ENCODE measurements at places on chromosomes 1 and 21.
A peak's percentile ranks its signal among the peaks of the same experiment; 100 is the strongest.

DNA sequence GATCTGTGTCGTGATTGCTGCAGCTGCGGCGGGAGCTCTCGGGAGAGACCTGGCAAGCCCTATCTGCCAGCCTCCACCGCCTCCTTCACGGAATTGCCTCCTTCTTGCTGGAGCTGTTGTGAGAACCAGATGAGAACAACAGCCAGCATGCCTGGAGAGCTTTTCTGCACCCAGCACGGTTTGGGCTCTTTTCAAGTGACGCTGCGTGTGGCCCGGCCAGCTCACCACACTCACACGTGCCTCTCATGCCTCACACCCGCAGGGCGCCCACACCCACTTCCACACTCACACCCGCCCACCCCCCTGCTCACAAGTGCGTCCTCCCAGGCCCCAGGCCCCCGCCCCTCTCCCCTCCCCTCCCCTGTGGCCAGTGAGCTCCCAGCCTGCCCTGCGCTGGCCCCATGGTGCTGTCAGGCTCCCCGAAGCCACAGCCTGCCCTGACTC, 135.7 kb upstream of the RUNX3 start:
- no peak for DNase-seq

DNA sequence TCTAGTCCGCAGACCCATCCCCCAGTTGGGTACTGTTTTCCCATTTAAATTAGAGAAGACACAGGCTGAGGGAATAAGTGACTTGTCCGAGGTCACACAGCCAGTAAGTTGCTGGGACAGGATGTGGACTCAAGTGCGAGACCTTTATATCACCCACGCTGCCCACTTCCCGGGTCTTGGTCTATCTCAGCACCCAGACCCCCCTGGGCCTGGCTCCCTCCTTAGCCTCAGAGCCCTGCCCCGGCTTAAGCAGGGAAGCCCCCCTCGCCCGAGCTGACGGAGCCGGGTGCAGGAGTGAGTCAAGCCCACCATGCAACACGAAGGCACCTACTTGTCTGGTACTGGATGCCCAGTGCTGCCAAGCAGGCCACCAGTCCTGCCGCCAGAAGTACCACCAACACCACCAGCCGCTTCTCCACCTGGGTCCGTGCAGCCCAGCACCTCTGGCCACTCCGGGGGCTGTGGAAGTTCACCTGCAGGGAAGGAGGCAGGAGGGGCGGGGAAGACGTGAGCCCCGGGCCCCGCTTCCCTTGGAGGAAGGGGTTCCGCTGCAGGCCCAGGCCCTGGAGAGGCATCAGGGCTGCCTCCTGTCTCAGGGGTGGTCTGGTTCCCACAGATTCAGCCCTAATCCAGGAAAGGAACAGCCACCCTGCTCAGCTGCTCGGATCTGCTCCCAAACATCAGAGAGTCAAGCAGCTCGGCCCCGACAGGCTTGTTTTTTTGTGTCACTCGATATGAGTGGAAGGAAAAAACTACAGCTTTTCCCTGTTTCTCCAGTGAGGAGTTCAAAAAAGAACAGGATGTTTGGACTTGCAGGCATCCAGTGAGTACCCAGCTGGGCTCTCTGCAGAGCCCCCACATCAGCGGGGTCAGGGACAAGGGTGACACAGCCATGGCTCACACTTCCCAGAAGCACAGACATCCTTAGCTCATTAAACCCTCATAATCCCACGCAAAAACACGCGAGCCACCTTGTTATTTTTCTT, 11.1 kb downstream of the ECE1 start:
- no peak for DNase-seq

GRCh38 chr1:39110882-39111281, 84.7 kb downstream of the NDUFS5 start:
- no peak for DNase-seq

- DNase-seq: no peak
Observed at GRCh38 chr1:117622726-117623125, 16.9 kb downstream of the TENT5C start.

DNA sequence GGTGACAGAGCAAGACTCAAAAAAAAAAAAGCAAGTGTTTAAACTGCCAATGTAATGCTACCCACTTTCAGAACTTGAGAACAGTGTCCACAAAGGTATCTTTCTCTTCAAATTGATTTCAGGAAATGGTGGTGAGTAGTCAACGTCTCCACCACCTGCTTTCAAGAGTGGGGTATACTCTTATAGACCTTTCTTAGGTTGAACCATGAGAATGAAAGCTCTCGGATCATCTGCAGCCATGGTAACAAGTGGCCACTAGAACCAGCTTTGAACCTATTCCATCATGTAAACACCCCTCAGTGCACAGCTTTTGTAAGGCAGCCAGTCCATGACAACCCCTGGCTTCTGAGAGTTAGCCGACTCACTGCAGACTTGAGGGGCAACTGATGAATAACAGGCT, 107.4 kb downstream of the NTPCR start:
- no peak for DNase-seq

GRCh38 chr21:42692688-42693087, 39.3 kb downstream of the PDE9A start:
- no peak for DNase-seq

DNA sequence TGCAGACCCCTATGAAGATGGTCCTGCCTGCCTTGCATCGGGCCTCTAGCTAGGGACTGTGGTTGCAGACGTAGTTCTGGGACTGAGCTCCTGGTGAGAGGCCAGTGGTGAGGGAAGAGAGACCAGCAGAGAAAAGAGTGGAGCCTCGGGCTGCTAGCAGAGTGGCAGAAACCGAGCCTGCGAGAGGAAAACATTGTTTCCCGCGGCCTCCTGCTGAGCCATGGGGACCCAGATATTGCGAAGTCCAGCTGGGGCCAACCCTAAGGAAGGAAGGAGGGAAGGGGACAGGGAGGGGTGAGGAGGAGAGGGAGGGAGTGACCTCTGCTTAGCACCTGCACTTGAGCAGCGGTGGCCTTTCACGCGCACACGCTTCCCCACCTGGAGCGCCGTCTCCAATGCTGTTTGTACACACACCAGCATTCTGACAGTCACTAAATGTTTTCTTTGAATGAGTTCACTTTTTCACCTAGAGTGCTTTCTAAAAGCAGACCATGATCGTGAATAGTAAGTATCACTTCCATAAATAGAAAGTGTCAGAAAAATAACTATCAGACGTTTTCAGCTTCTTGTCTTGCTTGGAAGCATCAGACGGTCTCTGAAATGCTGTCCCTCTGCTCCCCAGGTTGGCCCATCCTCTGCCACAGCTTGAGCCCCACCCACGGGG, 2.5 kb upstream of the FNDC10 start:
- no peak for DNase-seq

DNA sequence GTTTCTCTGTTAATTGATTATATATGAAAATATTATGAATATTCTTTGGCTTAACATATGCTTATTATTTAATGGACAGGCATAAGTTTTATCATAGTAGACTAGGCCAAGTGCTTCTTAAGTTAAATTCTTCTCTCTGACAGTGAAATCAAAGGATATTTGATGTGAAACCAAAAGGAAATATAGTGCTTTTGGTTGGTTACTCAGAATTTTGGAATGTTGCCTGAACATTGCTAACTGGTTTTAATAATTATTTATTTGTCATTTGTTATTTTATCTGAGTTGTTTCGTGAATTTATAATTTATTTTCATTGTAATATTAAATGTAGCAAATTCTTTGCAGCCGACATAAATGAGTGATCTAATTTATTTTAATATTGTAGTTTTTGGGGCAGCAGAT, 18.3 kb downstream of the HOOK1 start:
- DNase-seq: no peak

DNA sequence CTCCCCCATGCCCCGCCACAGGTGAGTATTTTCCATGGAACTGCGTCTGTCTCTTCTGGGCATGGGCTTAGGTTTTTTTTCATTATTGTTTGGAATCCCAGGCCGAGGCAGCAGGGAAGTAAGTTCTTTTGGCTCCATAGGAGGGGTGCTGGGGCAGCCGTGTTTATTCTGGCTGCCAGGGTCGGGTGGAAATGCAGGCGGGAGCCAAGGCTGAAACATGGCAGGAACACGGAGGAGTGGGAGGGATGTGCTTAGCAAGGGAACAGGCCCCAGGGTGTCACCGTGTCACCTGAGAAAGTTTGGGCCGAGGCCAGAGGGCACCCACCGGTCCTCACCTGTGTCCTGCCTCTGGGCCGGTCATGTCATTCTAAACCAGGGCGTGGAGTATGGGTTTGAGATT, 4.5 kb upstream of the DHRS3 start:
- DNase-seq: no peak

- peak; percentile 14 for DNase-seq
Observed at GRCh38 chr1:184974056-184974836, at the start of gene NIBAN1. Gene NIBAN1, minus strand, starts transcription at chr1:184974508. Its CDS starts 152 bp downstream, at chr1:184974356.

DNA sequence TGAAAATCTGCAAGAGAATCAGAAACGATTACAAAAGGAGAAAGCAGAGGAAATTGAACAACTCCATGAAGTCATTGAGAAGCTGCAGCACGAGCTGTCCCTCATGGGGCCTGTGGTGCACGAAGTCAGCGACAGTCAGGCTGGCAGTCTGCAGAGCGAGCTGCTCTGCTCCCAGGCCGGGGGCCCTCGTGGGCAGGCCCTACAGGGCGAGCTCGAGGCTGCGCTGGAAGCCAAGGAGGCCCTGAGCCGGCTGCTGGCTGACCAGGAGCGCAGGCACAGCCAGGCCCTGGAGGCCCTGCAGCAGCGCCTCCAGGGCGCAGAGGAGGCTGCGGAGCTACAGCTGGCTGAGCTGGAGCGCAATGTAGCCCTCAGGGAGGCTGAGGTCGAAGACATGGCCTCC, 47.5 kb upstream of the DIP2A start:
- DNase-seq: no peak

DNA sequence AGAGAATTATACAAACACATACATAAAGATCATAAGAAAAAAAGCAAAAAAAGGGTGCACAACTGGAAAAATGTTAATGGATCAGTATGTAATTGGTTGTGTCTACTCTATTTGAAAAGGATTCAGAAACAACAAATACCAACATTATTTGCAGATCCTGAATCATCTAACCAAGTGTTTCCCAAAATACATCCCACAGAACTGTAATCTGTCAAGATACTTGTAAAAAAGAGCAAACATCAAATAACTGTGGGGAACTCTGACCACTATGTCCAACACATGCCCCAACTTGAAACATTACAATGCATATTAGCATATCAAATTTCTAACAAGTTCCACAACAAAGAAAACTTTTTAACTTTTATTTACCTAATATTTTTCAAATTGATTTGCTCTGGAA, 22.6 kb downstream of the ANKRD13C start:
- DNase-seq: no peak

Data from esophagus squamous epithelium (tissue), 5 donors.